Umbilical cord (tissue), 2 donors: ENCODE measurements at places on chromosomes 16 and 17.

DNA sequence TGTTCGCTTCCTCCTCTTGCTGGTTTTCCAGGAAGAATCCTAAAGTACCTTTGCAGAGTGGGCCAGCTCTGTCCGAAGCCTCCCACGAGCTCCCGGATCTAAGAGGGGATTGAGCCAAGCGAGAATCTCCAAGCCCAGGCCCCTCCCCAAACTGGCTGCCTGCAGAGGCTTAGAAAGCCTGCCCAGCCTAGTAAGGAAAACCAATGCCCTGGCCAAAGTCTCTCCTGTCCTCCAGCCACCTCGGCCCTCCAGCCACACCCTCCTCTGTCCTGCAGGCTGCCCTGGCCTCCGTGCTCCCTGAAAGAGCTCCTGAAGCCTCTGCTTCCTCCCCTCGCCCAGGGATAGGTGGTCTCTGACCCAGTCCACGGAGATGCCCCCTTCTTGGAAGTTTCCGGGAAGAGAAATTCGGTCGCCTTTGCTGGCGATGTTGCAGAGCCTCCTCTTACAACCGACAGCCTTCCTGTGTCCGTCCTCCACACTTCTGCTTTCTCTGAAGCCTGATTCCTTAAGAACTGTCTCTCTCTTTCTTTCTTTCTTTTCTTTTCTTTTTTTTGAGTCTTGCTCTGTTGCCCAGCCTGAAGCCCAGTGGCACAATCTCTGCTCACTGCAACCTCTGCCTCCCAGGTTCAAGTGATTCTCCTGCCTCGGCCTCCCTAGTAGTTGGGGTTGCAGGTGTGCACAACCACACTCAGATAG, 54.9 kb upstream of the TOB1 start:
- DNase-seq = peak; percentile 15

GRCh38 chr16:14635395-14636165, 2.8 kb downstream of the BFAR start:
- no peak for DNase-seq

DNA sequence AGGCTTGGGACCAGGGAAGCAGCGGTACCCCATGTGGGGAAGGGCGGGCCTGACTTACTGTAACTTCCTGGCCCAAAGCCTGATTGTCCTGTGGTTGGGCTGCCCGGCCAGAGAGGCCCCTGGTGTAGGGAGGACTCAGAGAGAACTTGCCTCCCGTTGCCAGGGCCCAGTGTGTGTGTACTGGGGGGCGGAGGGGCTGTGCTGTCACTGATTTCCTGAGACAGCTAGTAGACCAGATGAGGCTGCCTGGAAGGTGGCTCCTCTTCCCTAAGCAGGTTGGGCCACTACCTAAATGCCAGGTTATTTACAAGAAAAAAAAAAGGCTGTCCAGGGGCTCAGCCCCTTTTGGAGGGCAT, 16.7 kb downstream of the SOCS3 start:
- peak; percentile 93 for DNase-seq

DNA sequence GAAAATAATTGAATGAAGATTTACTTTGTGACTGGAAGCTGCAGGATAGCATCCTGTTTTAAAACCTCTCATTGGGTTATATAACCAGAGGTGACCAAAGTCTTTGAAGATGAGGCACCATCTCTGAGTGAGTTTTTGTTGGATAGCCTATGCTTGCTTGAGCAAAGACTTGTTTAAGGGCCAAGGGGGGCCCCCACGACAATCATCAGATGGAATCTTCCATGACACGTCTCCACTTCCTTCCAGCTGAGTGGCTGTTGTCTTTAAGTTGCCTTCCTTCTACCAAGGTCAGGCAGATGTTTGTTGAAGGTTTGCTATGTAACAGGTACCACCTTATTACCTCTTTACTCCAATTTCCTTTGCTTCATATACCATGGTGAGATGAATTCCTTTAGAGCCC, 188.8 kb downstream of the PRKCA start:
- DNase-seq = no peak

DNA sequence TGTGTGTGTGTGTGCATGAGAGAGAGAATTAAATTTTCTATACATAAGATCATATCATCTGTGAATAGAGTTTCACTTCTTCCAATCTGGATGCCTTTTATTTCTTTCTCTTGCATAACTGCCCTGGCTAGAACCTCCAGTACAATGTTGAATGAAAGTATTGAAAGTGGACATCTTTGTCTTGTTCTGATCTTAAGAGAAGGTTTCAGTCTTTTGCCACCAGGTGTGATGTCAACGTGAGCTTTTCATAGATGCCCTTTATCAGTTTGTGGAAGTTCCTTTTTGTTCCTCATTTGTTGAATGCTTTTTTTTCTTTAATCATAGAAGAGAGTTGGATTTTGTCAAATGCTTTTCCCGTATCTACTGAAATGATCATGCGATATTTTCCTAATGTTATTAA, 63.3 kb downstream of the RNF213 start:
- DNase-seq = no peak

GRCh38 chr17:78304549-78305037, 55.3 kb downstream of the SOCS3 start:
- DNase-seq = no peak

GRCh38 chr17:44187131-44187899, 543 bp downstream of the TMUB2 start:
- no peak for DNase-seq

- DNase-seq = no peak
These were observed 2.1 kb downstream of the KCNH4 start for GRCh38 chr17:42178817-42179216.

DNA sequence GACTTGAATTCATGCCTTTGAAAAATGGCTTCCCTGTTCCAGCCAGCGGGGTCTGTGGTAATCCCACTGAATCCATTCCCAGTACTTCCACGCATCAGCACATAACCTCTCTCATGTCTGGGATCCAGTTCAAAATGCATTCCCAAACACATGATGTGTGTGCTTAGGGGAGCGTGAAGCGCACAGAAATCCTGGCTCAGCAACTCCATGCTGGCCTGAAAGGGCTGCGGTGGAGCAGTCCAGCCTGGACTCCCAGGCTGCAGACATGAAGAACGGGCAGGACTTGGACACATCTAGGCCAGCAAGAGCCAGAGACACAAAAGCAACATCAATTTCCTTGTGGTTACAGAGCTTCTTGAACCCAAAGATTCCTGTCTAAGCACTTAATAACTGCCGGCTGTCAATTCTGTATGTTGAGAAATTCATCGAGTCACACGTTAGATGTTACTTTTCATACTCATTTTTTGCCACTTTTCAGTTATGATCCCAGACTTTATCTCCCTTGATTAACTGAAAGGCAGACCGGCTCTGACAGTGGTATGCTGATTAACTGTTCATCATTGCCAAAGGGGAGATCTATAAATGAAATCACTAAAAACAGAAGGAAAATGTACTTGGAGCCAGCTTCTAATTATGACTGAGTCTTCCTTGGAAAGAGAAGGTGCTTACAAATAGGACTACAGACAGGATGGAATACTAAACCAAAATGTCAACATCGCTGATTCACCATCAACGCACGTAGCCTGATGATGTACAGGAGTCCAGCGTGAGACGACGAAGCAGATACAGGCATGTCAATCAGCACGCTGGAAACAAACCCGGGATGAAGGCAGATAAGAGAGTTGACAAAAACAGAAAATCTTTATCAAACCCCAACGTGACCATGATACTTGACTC, 23.0 kb downstream of the NSMCE1 start:
- DNase-seq = peak; percentile 82

DNA sequence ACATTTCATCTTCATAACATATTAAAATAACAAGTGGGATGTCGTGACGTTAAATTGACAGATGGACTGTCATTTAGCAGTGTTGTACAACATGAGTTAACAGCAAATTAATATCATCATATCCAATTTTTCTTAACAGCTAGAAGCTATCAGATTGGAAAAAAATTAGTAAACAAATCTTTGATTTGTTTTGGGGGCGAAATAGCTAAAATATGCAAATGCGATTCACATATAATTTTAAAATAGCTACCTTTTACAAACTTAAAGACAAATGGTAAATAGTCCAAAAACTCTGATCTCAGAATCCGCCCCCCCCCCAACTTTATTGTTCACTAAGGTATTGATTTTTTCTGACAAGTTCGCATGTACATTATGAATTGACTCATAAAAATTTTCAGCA, 20.3 kb upstream of the NACA2 start:
- no peak for DNase-seq

GRCh38 chr17:30336369-30337171, 2.7 kb upstream of the TMIGD1 start:
- DNase-seq = peak; percentile 23

DNA sequence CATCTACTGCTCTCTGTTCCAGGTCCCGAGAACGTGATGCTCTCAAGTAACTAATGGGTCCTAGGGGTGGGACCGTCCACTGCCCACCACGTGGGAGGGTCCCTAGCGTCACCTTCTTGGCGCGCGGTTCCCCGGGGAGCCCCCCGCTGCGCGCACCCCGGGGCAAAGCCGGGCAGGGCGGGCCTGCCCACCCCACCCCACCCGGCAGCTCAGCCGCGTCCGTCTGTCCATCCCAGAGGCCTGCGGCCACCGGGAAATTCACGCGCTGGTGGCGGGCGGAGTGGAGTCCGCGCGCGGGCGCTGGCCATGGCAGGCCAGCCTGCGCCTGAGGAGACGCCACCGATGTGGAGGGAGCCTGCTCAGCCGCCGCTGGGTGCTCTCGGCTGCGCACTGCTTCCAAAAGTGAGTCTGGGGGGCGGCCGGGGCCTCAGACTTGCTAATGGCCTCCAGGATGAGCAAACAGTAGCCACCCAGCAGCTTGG, 494 bp downstream of the PRSS41 start:
- no peak for DNase-seq

- no peak for DNase-seq
These were observed 939 bp upstream of the WDR90 start for GRCh38 chr16:648071-648780.

DNA sequence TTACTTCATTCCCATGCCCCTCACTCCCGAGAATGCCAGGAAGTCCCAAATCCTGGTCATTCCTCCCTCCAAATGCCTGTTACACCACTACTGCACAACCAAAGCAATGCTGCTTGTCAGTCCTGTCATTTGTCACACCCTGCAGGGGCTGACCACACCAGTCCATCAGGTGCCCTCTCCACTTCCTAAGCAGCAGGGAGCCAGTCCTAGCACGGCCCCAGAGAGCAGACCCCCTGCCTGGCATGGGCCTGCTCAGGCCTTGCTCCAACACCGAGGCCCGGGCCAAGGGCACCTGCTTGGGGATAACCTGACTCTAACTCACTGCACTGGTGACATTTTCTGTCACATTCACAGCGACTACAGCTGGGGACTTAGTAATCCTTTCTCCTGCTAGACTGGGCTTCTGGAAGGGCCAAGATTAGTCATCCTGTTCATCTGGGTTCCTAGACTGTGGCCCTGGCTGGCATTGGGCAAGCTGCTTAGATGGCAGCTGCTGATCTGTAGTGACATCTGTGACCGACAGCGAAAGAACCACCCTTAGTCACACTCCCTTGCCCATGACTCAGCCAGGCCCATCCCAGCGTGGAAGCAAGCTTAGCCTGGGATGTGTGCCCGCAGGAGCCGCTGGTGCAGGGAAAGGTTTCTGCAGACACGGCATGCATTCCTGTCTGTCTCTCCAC, 5.4 kb downstream of the ALYREF start:
- DNase-seq = no peak

DNA sequence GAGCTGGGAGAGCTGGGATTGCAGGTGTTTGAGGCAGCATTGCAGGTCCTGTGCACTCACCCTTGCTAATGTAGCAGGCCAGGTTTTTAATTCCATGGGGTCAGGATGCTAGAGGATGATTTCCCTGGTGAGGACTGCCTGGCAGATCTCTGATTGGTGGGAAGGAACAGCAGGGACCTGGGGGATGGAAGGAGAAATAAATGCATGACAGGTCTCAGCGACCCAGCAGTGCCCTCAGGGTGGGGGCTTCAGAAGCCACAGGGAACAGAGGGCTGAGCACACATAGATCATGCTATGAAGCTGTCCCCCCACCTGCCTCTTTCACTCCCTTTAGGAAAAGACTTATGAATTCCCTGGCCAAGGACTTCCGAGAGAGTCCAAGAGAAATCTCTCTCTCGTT, 255.5 kb upstream of the N4BP1 start:
- no peak for DNase-seq

DNA sequence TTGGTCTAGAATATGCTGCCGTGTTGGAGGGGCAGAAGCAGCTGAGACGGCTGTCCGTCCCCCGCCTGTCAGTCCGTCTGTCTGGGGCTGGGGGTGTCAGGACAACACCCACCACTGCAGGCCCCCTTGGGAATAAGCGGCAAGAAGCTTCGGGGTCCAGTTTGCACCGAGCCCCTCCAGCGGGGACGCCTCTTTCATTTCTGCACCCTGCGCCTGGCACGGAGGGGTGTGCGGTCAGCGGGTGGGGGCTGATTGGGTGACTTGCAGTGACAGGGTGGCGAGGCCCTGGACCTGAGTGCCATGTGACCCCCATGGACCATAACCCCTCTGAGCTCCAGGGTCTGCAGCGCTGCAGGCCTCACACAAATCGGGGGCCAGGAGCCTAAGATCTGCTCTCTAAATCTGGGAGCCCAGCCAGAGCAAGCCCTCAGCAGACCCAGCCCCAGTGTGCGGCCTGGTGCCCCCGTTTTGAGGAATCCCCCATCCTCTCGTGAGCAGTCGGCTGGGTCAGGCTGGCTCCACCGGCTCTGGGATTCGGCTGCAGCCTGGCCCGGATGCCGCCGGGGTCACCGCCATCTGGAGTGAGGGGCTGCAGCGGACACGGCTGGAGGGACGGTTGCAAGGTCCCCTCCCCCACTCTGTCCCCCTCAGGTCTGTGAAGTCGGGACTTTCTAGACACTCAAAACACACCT, 8.3 kb downstream of the CBFA2T3 start:
- DNase-seq = no peak

DNA sequence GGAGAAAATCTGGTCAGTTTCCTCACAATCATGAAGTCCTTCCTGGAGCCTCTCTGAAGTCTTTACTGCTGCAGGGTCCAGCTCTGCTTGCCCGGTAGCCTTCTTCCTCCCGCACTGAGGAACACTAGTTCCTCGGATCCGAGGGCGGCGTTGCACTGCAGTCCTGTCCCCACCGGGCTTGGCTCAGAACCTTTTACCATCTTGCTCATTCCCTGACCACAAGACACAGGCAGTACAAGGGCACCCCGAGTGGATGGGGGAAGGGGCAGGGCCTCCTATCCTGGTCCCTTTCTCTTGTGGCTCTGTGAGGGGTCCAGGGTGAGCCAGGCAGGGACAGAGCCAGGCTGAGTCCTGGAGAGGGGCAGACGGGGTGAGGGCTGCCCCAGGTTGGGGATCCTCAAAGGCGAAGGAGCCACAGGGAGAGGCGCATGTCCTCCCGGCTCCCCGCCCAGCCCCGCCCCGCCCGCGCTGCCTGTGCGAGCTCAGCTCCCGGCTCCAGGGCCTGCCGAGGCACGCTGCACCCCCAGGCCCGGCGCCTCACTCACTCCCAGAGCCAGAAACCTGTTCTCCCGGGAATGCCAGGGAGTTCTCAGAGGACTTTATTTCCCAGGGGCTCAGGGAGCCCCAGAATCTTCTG, 1.5 kb downstream of the FOXN1 start:
- DNase-seq = peak; percentile 55

GRCh38 chr16:66926171-66926947, 1.0 kb upstream of the RRAD start:
- no peak for DNase-seq

GRCh38 chr17:61474934-61475333, 22.7 kb downstream of the TBX4 start:
- no peak for DNase-seq

- peak; percentile 13 for DNase-seq
These were observed 2.8 kb upstream of the ALDH3A2 start for GRCh38 chr17:19645734-19646201.

- DNase-seq = peak; percentile 64
These were observed 3.8 kb downstream of the PMP22 start for GRCh38 chr17:15261258-15261801.
